ENCODE measurements at places on chromosomes 5 and 9. TPM values are rescaled to one million over a fixed set of nuclear protein-coding genes. Genes with fewer than 3 reads are reported as not detected.

- peaks cover 4% of the 10 kb centered on the region for H3K4me1 ChIP-seq
- no peak within 1 kb of the TSS for H3K27ac ChIP-seq
- no peaks in the 10 kb centered on the region for H3K36me3 ChIP-seq
- DNase-seq: peak; percentile 87
- H3K27me3 ChIP-seq: no peaks in the 10 kb centered on the region
Measured at GRCh38 chr5:136028782-136029742, at the start of gene TGFBI. Gene TGFBI (plus strand): TSS chr5:136028988. CDS start chr5:136029056, 68 bp downstream.

- no peak overlapping the region for H3K4me3 ChIP-seq
- H3K4me1 ChIP-seq: no peaks in the 10 kb centered on the region
- no peaks in the 10 kb centered on the region for H3K36me3 ChIP-seq
- no peak overlapping the region for H3K27ac ChIP-seq
- no peaks in the 10 kb centered on the region for H3K27me3 ChIP-seq
- no peak for DNase-seq
Measured at GRCh38 chr5:151496041-151496484, 48.7 kb downstream of the SLC36A1 start.

The SPATA31A3 gene
- total RNA-seq: not detected

The SLC25A2 gene
- total RNA-seq: 0.14 TPM

DNA sequence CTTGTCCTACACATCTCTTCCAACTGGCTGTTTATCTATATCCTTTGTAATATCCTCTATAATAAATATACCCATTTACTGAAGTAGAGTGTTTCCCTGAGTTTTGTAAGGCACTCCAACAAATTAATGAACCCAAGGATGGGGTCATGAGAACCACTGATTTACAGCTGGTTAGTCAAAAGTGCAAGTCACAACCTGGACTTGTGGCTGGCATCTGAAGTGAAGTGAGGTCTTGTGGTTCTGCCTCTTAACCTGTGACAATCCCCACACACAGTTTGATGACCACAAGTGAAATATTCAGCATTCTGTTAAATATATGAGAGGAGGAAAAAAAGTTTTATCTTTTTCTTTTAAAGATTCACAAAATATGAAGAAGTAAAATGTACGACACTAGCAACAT is 126.1 kb downstream of the NR2F1-AS1 start:
- no peak for DNase-seq
- no peaks in the 10 kb centered on the region for H3K27me3 ChIP-seq
- H3K4me3 ChIP-seq: no peak overlapping the region
- no peaks in the 10 kb centered on the region for H3K4me1 ChIP-seq
- no peak overlapping the region for H3K27ac ChIP-seq
- no peaks in the 10 kb centered on the region for H3K36me3 ChIP-seq

DNA sequence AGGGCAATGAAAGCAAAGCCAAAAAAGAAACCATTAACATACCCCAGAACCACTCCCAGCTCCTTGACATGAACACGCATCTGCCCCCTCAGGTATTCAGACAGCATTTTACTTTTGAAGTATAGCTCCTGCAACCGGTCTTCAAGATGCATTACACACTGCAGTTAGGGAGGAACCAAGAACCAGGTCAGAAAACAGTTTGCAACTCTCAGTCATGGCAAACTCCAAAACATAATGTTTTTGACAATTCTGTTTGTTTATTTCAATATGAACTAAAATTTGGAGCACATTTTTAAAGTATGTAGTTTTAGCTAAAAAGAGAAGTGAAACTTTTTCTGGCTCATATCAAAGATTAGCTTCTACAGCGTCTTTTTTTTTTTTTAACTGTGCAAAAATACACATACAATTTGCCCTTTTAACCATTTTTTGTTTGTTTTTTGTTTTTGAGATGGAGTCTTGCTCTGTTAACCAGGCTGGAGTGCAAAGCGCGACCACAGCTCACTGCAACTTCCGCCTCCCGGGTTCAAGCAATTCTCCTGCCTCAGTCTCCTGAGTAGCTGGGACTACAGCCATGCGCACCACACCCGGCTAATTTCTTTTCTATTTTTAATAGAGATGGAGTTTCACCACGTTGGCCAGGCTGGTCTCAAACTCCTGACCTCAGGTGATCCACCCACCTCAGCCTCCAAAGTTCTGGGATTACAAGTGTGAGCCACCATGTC is 12.2 kb upstream of the RAPGEF6 start:
- H3K4me1 ChIP-seq: no peaks in the 10 kb centered on the region
- H3K27me3 ChIP-seq: no peaks in the 10 kb centered on the region
- H3K36me3 ChIP-seq: peaks cover 10% of the 10 kb centered on the region
- no peak overlapping the region for H3K4me3 ChIP-seq
- H3K27ac ChIP-seq: no peak overlapping the region
- DNase-seq: no peak

DNA sequence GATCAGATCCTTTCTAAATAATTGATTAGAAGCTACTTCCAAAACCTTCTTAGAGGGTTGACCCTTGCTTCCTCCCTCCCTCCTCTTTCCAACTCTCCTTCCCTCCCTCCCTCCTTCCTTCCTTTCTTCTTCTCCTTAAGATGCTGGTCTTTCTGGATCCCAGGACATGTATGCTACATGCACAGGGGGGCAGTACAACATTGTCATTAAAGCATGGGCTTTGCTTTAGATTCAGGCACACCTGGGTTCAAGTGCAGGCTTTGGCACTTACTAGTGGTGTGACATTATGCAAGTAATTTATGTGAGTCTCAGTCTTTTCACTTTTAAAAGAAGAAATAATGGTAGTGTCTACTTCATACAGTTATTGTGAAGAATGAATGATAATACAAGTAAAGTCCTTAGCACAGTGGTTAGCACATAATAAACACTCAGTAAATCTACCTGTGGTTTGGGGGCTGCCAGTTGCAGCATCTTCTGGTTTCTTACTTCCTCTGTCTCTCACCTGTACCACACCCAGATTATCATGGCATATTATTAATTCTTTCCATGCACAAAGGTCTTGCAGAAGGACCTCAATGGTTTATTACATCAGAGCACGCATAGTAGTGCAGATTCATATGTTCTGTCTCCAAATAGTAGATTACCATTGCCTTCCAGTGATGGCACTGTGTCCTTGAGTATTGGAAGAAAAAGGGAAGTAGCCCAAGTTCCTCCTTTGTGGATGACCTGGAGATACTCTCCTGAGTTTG is 154.1 kb downstream of the ARHGAP26 start:
- H3K27ac ChIP-seq: no peak overlapping the region
- DNase-seq: no peak
- H3K4me1 ChIP-seq: peaks cover 59% of the 10 kb centered on the region

The FAM221B gene
- not detected for total RNA-seq

The ANXA2R gene
- total RNA-seq: 0.40 TPM

The HAVCR2 gene
- 0.74 TPM for total RNA-seq

DNA sequence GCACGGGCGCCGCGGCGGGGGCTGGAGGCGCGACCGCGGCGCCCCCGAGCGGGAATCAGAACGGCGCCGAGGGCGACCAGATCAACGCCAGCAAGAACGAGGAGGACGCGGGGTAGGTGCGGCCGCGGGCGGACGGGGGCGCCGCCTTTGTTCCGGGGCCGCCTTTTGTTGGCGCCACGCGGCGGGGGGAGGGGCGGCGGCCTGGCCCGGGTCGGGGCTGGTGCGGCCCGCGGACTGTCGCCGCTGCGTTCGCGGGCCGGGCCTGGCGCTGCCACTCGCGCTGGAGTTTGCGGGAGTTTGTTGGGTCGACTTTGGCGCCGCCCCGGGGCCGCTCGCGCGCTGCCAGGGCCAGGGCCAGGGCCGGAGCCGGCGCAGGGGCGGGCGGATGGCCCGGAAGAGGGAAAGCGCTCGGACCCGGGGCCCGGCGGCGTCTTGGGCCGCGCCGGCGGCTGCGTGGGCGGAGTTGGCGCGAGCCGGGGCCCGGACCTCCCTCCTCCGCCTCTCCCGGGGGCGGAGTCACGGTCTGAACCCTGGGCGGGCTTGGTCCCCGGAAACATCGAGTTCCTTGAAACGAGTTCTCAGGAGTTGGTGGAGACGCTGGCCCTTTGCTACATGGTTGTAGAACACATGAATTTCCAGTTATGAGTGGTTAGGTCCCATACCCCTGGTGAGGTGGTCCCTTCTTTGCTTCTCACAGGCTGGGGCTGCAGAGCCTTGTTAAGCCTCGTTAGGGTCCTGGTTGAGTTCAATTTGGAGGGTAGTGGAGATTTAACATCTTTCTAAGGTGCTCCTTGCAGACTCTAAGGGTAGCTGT is 809 bp downstream of the HNRNPAB start:
- H3K27me3 ChIP-seq: no peaks in the 10 kb centered on the region
- H3K4me1 ChIP-seq: peaks cover 6% of the 10 kb centered on the region
- peak; percentile 77 for DNase-seq
- H3K36me3 ChIP-seq: peaks cover 27% of the 10 kb centered on the region
- peak overlapping the region; percentile 73 for H3K27ac ChIP-seq

The RLN1 gene
- total RNA-seq: not detected

GRCh38 chr9:14051419-14051818 is 262.5 kb downstream of the NFIB start:
- no peak overlapping the region for H3K27ac ChIP-seq
- no peaks in the 10 kb centered on the region for H3K36me3 ChIP-seq
- no peaks in the 10 kb centered on the region for H3K27me3 ChIP-seq
- H3K4me1 ChIP-seq: no peaks in the 10 kb centered on the region
- H3K4me3 ChIP-seq: no peak overlapping the region
- DNase-seq: no peak

DNA sequence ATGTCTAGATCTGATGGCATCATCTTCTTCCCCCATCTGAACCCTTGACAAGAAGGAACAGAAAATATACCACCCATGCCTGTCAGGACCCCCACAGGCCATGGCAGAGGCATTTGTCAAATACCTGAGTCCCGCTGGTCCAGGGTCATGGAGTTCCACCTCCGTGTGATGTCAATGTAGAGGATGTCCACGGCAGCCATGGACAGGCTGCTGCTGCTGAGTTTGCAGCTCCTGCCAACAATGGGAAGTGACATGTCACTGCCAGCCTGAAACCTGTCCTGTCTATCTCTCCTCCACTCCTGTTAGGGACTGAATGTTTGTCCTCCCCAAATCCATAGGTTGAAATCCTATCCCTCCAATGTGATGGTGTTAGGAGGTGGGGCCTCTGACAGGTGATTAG is 208.8 kb downstream of the DAB2IP start:
- no peak overlapping the region for H3K4me3 ChIP-seq
- no peaks in the 10 kb centered on the region for H3K36me3 ChIP-seq
- no peak for DNase-seq
- H3K4me1 ChIP-seq: no peaks in the 10 kb centered on the region
- no peaks in the 10 kb centered on the region for H3K27me3 ChIP-seq
- no peak overlapping the region for H3K27ac ChIP-seq

DNA sequence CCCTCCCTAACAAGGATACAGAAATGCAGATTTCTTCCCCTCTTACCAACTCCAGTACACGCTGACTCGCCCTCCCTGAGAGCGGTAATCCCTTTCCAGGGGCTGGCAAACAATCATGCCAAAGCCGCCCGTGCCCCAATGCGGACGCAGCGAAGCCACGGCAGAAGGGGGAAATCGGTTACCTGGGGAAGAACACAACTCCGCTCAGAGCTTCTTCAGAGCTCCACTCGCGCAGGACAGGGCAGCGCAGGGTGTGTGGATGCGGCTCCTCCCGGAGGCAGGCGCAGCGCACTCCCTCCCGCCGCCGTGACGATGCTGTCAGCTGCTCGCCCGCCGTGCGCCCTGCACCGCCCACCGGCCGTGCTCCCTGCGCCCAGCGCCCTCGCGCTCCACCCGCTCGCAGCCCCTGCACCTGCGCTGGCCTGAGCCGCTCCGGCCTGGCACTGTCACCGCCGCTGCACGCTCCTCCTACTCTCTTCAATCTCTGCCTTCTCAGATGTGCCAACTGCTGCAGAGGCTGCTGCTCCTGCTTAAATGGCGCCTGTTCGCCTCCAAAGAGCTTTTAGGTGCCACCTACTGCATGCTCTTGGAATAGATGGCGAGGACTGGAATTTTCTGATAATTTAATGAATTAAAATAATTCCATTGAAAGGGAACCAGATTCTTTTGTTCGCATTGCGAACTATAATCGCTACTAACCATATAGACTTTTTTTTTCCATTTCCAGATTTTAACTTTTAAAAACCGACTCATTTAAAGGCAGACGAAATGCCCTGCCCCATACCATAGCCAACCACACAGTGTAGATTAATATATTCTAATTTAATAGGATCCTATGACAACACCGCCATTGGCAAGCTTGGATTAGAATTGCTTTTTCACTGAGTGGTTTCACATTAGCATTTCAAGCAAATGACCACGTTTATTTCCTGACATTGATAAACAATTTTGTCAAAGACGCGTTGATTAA is at the start of gene DIRAS2:
TSS of gene DIRAS2 (minus strand) at position 255 of the 970 bp plus-strand sequence. CDS start 28,997 bp downstream, outside the sequence.
- H3K36me3 ChIP-seq: no peaks in the 10 kb centered on the region
- no peaks in the 10 kb centered on the region for H3K27me3 ChIP-seq
- no peaks in the 10 kb centered on the region for H3K4me1 ChIP-seq
- H3K27ac ChIP-seq: peak within 1 kb of the TSS; percentile 48
- H3K4me3 ChIP-seq: peak within 1 kb of the TSS; percentile 27
- peak; percentile 87 for DNase-seq

DNA sequence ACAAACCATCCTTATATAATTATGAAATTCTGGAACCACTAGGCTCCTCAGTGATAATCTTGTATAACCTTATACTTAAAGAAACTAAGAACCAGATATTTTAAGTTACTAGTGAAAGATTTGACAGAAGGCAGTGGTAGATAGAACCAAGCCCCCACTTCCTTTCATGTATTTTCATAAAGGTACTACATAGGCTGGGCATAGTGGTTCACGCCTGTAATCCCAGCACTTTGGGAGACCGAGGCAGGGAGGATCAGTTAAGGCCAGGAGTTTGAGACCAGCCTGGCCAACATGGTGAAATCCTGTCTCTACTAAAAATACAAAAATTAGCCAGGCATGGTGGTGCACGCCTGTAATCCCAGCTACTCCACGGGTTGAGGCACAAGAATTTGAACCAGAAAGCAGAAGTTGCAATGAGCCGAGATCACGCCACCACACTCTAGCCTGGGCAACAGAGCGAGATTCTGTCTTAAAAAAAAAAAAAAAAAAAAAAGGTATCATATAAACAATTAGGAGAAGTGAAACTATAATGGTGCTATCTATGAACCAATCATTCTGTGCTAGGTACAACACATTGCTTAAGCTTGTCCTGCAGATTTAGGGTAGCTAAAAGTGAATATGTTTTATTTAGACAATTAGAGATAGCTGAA is 27.9 kb upstream of the DTWD2 start:
- no peaks in the 10 kb centered on the region for H3K27me3 ChIP-seq
- H3K4me1 ChIP-seq: no peaks in the 10 kb centered on the region
- H3K27ac ChIP-seq: no peak overlapping the region

Data from pancreas (tissue), 10 donors.